ENCODE measurements at places on chromosomes 12 and 14.

GRCh38 chr12:49866859-49867569, 24.1 kb upstream of the BCDIN3D start:
- H3K36me3 ChIP-seq = no peaks in the 10 kb centered on the region
- DNase-seq = peak; percentile 46
- H3K4me3 ChIP-seq = no peak overlapping the region
- H3K27ac ChIP-seq = no peak overlapping the region
- H3K27me3 ChIP-seq = peaks cover 22% of the 10 kb centered on the region

DNA sequence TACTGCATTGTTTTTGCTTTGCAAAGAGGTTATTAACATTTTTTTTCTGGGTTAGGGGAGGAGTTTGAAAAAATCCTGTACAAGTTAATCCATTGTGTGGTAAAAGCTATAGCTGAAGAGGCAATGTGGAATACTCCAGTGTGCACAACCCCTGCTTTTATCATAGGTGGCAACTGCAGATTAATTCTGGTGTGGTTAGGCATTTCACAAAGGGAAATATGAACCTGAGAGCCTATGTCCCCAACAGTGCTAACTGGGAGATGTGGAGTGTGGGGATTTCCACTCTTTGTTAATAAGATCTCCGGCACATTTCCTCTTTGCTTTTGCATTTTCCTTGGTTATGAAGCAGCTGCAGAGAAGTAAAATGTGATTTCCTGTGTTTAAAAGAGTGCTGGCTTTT, 33.6 kb downstream of the PRORP start:
- no peak overlapping the region for H3K4me3 ChIP-seq
- H3K27ac ChIP-seq = no peak overlapping the region
- no peaks in the 10 kb centered on the region for H3K27me3 ChIP-seq
- peaks cover 3% of the 10 kb centered on the region for H3K36me3 ChIP-seq

- H3K4me3 ChIP-seq = no peak overlapping the region
- no peak overlapping the region for H3K27ac ChIP-seq
- DNase-seq = no peak
- H3K27me3 ChIP-seq = no peaks in the 10 kb centered on the region
- H3K36me3 ChIP-seq = no peaks in the 10 kb centered on the region
- H3K4me1 ChIP-seq = no peaks in the 10 kb centered on the region
These were observed 200.6 kb downstream of the PHETA1 start for GRCh38 chr12:111168009-111168900.

DNA sequence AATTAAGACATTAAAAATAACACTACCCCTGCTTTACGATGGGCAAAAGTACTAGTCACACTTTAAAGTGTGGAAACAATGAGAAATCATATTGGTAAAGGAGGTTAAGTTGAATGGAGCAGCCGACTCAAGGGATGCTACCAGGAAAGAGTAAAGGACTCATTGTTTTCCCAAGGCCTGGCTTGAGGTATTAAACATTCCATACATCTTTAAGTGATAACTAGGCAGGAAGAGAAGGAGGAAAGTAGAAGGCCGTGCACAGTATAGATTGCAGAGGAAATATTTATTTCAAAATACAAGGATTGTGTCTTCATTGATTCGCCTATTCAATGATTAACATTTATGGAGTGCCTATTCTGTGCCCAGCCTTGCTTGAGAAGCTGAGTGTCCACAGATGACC, 20.6 kb upstream of the YARS2 start:
- no peak for DNase-seq
- H3K4me1 ChIP-seq = no peaks in the 10 kb centered on the region
- H3K36me3 ChIP-seq = no peaks in the 10 kb centered on the region
- H3K4me3 ChIP-seq = no peak overlapping the region

- H3K27ac ChIP-seq = peak overlapping the region; percentile 17
- no peaks in the 10 kb centered on the region for H3K27me3 ChIP-seq
- H3K4me1 ChIP-seq = peaks cover 48% of the 10 kb centered on the region
- no peak overlapping the region for H3K4me3 ChIP-seq
- H3K36me3 ChIP-seq = no peaks in the 10 kb centered on the region
These were observed 125.3 kb upstream of the HIF1A start for GRCh38 chr14:61569812-61570548.

- no peak overlapping the region for H3K4me3 ChIP-seq
- no peak for DNase-seq
- H3K27me3 ChIP-seq = no peaks in the 10 kb centered on the region
- H3K36me3 ChIP-seq = peaks cover 16% of the 10 kb centered on the region
- no peaks in the 10 kb centered on the region for H3K4me1 ChIP-seq
These were observed 77.7 kb downstream of the PTPN11 start for GRCh38 chr12:112496496-112496895.

DNA sequence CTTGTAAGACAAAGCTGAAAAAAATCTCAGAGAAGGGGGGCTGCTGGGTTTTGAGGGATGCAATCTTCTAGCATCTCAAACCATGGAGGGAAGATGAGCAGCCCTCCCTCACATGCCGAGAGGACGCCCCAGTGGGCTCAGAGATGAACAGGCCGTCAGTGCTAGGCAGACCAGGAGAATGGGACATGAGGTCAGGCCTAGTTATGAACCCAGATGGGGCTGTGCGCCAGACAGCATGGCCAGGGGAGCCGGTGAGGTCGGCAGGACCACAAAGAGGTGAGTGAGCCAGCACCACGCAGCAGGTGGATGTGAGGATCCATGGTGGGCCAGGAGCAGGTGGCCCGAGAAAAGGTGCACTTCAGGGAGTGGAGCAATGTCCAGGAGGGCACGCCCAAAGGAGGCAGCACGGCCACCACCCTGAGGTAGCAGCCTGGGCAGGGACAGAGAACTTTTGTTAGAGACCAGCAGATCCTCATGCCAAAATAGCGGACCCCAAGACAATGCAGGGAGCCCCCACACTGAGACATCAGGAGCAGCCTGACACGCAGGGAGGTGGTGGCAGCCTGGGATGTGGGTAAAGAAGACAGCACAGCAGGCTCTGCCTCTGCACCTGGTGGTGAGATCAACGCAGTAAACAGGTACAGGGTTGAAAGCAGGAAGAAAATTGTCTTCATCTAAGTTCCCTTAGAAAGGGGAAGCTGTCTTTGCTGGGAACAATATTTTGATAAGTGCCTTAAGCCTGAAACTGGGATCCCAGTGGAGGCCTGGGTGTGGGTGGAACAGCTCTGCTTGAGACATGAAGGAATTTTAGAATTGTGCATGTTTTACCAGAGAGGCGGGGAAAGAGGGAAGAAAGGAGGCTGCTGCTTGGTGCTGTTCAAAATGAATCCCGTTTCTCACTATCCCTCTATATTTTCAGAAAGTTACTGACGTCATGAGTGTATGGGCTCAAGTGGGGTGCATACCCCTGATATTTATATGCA, 17.8 kb upstream of the MCRS1 start:
- no peak overlapping the region for H3K27ac ChIP-seq
- H3K4me1 ChIP-seq = peaks cover 2% of the 10 kb centered on the region
- H3K27me3 ChIP-seq = no peaks in the 10 kb centered on the region
- no peak overlapping the region for H3K4me3 ChIP-seq
- peaks cover 4% of the 10 kb centered on the region for H3K36me3 ChIP-seq
- DNase-seq = no peak

GRCh38 chr14:85453401-85454225, 76.3 kb upstream of the FLRT2 start:
- no peaks in the 10 kb centered on the region for H3K4me1 ChIP-seq
- no peak overlapping the region for H3K4me3 ChIP-seq
- H3K27ac ChIP-seq = no peak overlapping the region
- H3K36me3 ChIP-seq = no peaks in the 10 kb centered on the region
- DNase-seq = no peak

GRCh38 chr14:65476273-65476941, 63.9 kb downstream of the FUT8 start:
- no peak overlapping the region for H3K27ac ChIP-seq
- no peaks in the 10 kb centered on the region for H3K36me3 ChIP-seq
- H3K4me1 ChIP-seq = no peaks in the 10 kb centered on the region

DNA sequence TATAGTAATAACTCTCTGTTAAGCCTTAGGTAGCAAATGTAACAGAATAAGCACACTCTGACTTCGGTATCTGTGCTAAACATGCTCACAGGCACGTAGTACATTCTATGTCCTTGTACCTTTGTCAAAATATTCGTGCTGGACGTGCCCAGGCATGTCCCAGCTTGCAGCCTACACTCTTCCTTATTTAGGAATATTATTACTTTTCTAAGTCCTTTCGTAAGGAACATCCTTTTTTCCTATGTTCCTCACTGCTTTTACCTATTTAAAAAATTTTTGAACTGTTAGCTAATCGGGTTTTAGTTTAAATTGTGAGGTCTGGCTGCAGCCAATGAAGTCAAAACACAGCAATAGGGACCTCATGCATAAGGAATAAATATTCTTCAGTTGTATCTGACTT, 24.1 kb upstream of the UBC start:
- no peaks in the 10 kb centered on the region for H3K36me3 ChIP-seq
- H3K4me1 ChIP-seq = peaks cover 2% of the 10 kb centered on the region
- H3K27ac ChIP-seq = peak overlapping the region; percentile 95
- DNase-seq = peak; percentile 72

DNA sequence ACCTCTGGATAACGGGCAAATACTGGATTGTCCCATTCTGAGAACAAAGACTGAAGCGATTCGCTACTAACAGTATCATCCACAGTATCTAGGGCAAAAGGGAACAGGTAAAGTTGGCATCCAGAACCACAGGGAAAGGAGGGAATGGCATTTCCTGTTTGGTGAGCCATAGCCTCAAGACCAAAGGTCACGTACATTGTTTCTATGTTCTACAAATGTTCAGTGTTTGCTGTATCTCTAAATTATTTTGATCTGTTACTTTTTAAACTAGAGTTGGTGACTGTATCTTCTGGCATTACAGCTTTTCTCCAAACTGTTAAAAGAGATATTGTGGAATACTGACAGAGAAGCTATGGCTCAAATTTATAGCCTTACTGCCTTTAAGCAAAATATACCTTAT, 9.7 kb downstream of the MLH3 start:
- H3K27me3 ChIP-seq = no peaks in the 10 kb centered on the region
- no peak overlapping the region for H3K4me3 ChIP-seq
- no peak for DNase-seq
- H3K4me1 ChIP-seq = peaks cover 13% of the 10 kb centered on the region
- H3K27ac ChIP-seq = peak overlapping the region; percentile 48

- H3K4me1 ChIP-seq = no peaks in the 10 kb centered on the region
- H3K27me3 ChIP-seq = no peaks in the 10 kb centered on the region
- DNase-seq = no peak
- H3K36me3 ChIP-seq = peaks cover 10% of the 10 kb centered on the region
These were observed 13.2 kb downstream of the SETD3 start for GRCh38 chr14:99467336-99468078.

DNA sequence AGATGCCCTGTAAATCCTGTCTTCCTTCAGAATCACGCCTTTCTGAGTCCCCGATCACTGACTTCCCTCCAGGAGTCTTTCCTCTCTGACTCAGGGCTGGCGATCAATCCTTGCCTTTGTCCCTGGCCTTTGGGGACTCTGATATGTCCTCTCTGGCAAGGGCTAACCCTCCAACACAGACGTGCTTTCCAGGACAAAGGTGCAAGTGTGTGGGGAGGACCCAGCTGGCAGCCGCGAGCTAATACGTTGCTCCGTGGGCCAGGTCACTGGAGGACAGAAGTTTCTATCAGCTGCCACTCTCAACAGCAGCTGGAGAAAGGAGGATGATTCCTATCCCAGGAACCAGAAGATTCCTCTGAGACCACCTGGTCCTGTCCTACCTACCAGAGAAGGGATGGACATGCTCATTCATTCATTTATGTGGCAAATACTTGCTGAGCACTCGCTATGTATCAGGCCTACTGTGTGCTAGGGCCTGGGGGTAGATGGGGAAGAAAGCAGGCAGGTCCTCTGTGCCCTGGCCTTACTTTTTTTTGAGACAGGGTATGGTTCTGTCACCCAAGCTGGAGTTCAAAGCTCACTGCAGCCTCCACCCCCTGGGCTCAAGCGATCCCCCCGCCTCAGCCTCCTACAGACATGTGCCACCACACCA, 8.5 kb upstream of the SCARB1 start:
- no peak for DNase-seq
- H3K27me3 ChIP-seq = peaks cover 3% of the 10 kb centered on the region
- no peaks in the 10 kb centered on the region for H3K36me3 ChIP-seq
- H3K4me3 ChIP-seq = no peak overlapping the region
- peaks cover 3% of the 10 kb centered on the region for H3K4me1 ChIP-seq

DNA sequence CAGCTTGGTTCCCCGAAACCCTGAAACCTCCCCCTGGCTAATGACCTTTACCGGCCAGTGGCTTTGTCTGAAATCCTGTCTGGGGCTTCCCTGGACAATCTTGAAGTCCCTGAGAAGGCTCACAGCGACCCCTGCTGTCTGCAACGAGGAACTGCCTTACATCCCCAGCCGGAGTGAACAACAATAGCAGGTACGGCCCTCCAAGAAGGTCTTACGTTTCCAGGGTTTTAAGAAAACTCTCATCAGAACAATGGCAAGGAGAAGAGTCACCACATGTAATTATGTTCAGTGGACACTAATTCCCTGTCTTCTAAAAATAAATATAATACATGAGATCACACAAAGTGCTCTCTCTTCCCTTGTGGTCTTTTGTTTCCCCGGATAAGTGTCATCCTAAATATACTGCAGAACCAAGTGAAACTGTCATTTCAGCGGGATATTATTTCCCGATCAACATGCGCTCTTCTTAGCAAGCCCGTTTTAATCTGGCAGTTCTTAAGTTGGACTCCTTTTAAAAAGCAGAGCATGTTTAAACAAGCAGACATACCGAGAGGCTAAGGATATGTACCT, 53.3 kb downstream of the RBM19 start:
- peak; percentile 70 for DNase-seq
- H3K4me1 ChIP-seq = no peaks in the 10 kb centered on the region
- H3K36me3 ChIP-seq = peaks cover 17% of the 10 kb centered on the region
- no peaks in the 10 kb centered on the region for H3K27me3 ChIP-seq
- no peak overlapping the region for H3K27ac ChIP-seq
- no peak overlapping the region for H3K4me3 ChIP-seq

DNA sequence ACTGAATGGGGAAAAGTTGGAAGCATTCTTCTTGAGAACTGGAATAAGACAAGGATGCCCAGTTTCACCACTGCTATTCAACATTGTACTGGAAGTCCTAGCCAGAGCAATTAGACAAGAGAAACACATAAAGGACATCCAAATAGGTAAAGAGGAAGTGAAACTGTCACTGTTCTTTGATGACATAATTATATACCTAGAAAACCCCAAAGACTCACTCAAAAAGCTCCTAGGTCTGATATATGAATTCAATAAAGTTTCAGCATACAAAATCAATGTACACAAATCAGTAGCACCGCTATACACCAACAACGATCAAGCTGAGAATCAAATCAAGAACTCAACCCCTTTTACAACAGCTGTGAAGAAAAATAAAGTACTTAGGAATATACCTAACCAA, 157.3 kb upstream of the DDHD1 start:
- no peak for DNase-seq
- H3K27me3 ChIP-seq = no peaks in the 10 kb centered on the region
- H3K36me3 ChIP-seq = no peaks in the 10 kb centered on the region
- H3K4me1 ChIP-seq = peaks cover 6% of the 10 kb centered on the region
- no peak overlapping the region for H3K27ac ChIP-seq
- H3K4me3 ChIP-seq = no peak overlapping the region

All from IMR-90 (cell line).